ENCODE measurements at places on chromosomes 2 and 18.

DNA sequence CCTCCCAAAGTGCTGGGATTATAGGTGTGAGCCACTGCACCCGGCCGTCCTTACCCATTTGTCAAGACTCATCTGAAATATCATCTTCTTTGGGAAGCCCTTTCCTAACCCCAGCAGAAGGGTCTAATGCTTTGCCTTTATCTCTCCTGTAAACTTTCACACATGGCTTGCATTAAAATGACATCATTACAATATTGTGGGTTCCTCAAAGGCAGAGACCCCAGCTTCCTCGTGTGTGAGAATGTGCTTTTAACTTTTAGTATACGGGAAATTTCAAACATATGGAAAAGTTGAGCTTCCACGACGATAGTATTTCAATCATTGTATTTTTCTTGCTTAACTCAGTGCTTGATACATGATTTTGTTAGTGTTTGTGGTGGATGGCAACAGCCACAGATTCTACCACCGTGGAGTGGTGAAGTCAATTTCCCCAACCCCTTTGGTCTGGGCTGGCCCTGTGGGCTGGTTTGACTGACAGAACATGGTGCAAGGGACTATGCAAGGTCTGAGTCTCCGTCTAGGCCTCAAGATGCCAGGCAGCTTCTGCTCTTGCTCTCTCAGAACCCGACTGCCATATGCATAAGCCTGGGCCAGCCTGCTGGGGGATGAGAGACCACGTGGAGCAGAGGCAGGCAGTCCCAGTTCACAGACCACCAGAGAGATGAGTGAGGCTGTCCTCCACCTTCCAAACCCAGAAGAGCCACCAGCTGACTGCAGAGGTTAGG, 39.9 kb downstream of the NGEF start:
- no peak for DNase-seq

DNA sequence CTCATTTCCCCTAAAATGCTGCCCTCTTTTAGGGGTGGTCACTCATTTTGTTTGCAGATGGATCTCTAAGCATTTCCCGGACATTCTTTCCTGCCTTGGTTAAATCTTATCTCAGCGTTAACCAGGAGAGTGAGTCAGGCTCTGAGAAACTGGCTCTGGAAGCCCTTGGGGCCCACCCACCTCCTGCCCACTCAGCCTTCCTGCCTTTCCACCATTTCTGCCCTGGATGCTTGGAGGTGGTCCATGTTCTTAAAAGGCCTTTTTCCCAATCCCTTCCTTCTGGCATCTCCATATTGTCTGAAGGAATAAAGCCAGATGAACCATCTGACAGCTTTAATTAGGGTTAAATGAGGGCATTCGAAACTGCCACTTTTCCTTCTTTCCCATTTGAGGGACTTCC, 9.5 kb downstream of the HK2 start:
- no peak for DNase-seq

GRCh38 chr2:240423788-240424191, 11.7 kb upstream of the GPC1 start:
- DNase-seq: no peak

DNA sequence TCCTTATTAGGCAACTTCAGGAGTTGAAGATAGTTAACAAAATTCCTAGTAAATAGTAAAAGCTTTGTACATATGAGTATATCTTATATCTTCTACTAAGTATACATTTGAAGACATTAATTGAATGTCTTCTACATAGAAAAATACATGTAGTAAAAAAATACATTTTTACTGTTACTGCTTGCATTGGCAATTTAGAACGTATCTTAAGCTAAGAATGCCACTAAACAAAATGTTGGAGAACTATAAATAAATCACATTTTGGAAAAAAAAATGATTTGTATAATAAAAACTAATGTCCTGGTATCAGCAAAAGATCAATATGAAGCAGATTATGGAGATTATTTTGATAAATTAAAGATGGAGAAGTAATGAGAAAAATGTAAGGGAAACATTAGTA, 434.2 kb upstream of the SLC8A1 start:
- DNase-seq: no peak

DNA sequence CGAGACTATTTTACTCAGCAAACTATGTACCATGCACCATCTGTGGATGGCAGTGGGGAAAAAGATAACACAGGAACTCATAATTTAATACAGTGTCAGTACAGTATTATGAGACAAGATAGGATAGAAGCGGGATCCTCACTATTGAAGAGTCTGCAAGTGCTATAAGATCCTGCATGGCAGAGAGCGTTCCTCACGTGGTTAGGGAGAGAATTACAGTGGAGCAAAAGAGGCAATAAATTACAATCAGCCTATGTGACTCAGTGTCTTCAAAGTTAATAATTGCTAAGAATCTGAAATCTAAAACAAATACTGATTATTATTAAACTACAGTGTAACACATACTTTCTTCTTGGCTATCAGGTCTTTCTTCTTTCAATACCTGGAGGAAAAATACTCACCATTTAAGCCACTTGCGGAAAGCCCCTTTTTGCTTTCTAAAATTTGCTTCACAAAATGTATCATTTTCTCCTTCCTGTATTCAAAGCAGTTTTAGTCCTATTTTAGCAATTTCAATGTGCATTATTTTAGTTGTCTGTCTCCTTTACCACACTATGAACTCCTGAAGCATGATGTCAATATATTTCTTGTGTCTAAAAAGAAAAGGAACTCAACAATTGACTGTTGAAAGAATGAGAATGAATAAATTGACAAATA, 342.9 kb downstream of the SPAG16 start:
- DNase-seq: no peak

DNA sequence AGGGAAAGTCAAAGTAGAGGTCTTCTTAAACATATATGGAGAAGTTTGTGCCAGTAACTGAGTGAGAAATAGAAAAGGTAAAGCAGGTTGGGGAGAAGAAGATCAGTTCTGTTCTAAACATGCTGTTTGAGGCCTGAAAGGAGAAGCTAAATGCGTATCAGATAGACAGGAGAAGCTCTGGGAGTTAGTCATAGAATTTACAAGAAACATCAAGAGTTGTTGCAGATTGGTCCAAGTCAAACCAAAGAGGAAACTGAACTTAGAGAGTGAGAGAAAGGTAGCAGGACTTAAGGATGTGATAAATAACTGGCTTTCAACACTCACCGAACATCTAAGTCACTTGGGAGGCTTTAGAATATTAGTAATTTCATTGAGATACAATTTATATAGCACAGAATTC, 29.2 kb upstream of the CERS6 start:
- no peak for DNase-seq

GRCh38 chr18:3722649-3723433, 272.9 kb downstream of the TGIF1 start:
- DNase-seq: no peak

DNA sequence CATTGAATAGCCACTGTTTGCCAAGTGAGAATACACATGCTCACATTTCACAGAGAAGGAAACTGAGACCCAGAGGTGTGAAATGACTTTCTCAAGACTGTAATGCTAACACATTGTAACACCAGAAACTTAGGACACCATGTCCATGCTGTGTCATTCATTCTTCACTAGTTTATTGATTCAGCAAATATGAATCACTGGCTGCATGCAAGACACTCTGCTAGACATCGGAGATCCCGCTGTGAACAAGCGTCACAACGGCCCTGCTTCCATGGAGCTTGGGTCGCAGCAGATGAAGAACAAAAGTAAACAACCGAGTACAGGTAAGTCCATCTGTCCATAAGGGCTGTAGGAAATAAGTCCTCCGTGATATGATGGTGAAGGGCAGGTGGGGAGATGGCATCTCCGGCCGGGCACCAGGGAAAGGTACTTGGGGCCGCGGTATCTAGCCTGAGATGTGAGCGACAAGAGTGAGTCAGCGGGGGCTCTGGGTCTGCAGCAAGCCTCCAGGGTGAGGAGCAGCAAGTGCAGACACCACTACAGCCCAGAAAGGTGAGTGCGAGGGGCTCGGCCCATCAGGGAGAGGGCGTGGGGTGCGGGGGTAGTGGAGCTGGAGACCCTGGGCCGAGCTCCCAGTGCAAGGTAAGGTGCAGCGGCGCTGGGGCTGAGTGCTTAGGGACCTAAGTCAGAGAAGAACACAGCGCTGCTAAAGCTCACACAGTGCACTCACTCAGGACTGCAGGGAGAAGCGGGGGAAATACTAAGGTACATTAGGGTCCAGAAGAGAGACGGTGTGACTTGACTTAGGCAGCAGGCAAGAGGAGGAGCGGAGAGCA, 391.2 kb downstream of the FBXO15 start:
- DNase-seq: no peak

Measured in activated naive CD4-positive, alpha-beta T cell treated with anti-CD3 and anti-CD28 coated beads, Interleukin-2, amount 10 ng/mL, durations not matched to agents 7 days and 5 days (primary cell).